ENCODE measurements at places on chromosomes 7 and 10.

- peak; percentile 67 for DNase-seq
Observed at GRCh38 chr7:5429253-5429856, 5.7 kb upstream of the TNRC18 start.

- DNase-seq, result no peak
Observed at GRCh38 chr10:113441220-113441619, 111.6 kb upstream of the HABP2 start.

- DNase-seq, result no peak
Observed at GRCh38 chr10:12709521-12709963, 292.0 kb downstream of the CCDC3 start.

GRCh38 chr7:100022621-100023020 is 7.2 kb downstream of the ZKSCAN1 start:
- DNase-seq, result no peak

GRCh38 chr7:81934596-81935301 is 164.9 kb upstream of the HGF start:
- no peak for DNase-seq

DNA sequence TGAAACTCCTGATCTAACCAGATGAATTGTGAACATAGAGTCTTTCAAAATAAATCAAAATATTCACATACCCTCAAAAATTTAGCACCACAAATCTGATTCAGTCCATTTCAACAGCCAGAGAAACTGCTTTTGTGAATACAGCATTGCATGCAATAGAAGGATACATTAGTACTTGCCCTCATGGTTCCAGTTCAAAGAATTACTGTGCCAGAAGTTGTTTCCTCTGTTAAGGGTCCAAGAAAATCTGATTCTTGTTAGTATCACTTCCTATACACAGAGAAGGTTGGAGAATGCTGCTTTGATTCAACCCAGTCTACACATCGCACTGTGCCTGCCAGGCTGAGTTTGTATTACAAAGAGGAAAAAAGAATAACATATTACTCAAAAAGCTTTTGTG is 115.6 kb downstream of the TFEC start:
- DNase-seq, result no peak

DNA sequence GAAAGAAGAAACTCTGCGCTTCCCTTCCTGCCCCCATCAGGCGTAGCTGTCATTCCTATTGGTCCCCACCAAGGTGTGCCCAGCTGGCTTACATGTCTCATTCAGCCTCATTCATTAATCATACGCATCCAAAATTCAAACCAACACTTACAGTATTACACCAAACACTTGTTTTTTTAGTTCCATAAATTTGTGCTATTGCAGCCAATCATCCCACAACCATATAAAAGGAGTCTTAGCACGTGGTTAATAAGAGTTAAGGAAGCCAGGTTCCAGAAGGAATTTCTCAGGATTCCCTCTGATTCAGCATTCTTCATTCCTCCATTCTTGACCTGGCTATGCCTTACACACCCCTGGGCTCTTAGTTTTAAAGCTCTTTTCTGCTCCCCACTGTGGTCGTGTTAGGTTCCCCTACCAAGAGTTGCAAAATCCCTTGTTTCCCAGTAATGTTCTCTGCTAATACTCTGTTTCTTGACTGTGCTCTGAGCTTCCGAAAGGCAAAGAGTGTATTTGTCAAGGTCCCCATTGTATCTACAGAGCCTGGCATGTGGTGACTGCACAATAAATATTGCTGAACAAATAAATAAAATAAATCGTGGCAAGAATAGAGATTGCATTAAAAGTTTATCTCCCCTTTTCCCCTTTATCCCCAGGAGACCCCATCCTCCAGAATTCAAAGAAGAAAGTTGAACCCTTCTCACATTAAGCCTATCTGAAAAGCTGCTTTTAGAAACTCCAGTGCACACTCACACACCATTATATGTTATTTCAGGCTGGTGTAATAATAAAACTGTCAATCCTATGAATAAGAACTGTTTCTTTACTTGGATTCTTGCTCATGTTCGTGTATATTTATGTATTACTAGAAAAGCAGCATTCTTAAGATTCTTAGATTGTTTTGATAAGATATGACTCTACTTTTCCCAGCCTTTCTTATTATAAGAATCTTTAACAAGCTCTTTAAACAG is 514.4 kb downstream of the INHBA start:
- no peak for DNase-seq

DNA sequence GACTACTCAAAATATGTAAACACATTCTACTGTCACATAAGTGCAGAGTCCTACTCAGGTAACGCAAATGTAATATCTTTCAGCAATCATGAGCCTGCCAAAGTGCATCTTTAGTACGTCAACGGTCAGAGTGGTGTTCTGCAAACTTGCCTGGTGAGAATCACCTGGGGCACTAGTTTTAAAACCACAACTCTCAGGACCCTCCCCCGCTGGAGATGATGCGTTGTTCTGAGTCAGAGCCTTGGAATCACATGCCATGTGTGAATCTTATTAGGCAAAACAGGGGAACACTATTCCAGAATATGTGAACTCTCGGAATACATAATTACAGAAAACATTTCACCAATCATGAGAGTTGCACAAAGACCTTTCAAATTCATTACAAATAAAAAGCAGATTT is 115.7 kb downstream of the TPK1 start:
- DNase-seq, result no peak

DNA sequence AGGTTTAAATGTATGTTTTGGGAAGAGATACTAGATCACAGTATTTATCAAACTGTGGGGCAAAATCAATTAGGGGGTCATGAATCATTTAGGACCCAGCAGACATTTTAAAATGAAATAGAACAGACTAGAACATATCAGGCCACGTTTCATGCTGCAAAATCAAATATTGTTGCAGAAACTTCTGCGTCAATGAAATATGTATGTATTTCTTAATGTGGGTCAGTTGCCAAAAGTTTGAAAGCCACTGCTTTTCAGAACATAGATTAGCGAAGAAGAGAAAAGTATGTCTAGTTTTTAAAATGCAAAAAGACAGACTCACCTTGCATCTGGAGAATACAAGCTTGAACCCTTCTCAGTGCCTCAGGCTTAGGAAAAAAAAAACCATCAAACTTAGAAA is 102.7 kb upstream of the BMPER start:
- DNase-seq, result no peak

GRCh38 chr10:71727105-71727737 is 7.6 kb upstream of the C10orf105 start:
- DNase-seq, result no peak

GRCh38 chr7:85090143-85090542 is 96.7 kb downstream of the SEMA3D start:
- no peak for DNase-seq

DNA sequence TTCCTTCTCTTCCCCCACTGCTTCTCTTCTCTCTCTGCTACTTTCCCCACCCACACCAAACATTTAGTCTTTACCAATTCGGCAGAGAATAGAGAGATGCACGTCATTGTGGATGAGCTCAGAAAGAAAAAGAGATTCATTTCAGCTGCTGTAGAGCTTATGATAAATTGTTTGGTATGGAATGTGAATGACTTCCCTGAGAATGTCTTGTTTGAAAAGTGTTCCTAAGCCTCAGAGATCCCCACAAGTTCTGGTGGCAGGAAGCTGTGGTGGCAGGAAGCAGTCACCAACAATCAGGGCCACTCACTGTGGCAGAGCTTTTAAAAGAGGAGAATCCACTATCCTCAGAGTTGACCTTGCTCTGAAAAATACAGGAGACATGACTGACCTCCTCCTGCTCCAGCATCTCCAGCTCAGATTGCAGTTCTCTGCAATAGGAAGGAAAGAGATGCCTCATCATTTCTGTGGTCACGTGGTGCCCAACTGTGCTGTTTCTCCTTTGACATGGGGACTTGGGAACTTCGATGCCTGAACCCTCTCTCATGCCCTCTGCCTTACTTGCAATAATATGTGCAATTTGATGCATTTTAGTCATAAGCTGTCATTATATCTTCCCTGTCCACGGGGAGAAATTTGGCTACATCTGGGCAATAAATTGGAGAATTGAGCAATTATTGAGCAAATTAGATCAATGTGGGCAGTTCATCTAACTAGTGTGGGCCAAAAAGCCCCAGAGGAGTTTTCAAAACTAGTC is 76.5 kb downstream of the BMPER start:
- no peak for DNase-seq

DNA sequence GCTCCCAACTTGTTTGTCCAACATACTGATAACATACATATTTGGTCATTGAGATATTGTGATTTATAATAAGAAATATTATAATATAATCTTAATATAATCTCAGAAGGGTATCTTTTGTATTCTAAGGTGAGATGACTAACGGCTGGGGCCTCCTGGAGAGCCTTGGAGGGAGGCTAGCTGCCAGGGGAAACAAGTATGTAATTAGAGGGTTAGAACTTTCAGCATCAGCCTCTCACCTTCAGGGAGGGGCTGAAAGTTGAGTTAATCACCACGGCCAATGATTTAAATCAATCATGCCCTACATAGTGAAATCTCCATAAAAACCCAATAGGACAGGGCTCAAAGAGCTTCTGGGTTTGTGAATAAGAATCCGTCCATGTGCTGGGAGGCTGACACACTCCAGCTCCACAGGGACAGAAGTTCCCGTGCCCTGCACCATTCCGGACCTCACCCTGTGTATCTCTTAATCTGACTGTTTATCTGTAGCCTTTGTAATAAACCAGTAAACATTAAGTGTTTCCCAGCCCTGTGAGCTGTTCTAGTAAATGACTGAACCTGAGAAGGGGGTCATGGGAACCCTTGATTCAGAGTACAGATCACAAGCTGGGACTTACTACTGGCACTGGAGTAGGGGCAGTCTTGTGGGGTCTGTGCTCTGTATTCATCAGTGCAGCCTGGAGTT is 86.3 kb upstream of the STEAP1B start:
- no peak for DNase-seq

GRCh38 chr10:297567-297966 is 162.3 kb downstream of the ZMYND11 start:
- DNase-seq, result no peak

DNA sequence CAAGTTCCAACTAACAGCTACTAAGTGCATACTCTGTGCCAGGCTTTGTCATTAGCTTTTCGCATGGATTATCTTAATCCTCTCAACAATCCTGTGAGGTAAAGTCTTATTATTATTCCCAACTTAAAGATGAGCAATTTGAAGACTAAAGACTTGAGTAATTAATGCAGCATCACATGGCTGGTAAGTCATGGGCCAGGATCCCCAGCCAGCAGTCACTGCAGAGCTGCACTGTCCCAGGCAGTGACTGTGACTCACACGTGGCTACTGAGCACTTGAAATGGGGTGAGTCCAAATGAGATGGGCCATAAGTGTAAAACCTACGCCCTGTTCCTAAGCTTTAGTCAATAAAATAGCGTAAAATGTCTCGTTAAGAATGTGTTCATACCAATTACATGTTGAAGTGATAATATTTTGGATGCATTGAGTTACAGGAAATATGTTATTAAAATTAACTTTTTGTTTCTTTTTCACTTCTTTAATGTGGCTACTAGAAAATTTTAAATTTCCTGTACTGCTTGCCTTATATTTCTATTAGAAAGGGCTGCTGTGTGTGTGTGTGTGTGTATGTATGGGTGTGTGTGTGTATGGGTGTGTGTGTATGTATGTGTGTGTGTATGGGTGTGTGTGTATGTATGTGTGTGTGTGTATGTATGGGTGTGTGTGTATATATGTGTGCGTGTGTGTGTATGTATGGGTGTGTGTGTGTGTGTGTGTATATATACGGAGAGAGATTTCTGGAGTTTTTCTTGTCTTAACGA is 756.3 kb downstream of the AUTS2 start:
- DNase-seq, result no peak

GRCh38 chr7:96654630-96655188 is 54.9 kb downstream of the SEM1 start:
- DNase-seq, result no peak

Measured in GF-D8 (cell line).